ENCODE measurements at places on chromosomes 5 and 9.

DNA sequence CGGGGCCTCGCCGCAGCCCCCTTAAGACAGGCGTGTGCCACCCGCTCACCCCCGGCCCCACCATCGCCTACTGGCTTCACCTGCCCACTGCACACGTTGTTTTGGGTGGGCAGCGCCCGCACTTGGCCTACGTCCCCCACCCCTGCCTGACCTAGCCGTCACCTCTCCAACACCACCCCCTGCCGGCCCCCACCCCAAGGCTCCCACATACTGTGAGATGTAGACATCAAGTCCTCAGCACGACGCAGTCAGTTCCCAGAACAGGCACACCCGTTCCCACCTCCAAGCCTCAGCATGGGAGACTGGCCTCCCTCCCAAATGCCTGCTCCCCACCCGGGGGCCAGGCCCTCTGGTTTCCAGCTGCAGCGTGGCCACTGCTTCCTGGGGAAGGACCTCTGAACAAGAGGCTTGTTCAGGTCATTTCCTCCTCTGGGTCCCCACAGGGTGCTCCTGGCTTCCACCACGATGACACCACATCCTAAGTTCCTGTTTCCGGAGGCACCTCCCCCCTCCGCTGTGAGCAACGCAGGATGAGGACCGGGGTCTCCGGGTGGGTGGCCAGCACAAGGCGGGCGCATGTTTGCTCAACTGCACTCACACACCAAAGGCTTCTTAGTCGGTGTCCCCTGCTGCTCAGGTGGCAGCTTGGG, 11.3 kb downstream of the DBN1 start:
- DNase-seq, result no peak

DNA sequence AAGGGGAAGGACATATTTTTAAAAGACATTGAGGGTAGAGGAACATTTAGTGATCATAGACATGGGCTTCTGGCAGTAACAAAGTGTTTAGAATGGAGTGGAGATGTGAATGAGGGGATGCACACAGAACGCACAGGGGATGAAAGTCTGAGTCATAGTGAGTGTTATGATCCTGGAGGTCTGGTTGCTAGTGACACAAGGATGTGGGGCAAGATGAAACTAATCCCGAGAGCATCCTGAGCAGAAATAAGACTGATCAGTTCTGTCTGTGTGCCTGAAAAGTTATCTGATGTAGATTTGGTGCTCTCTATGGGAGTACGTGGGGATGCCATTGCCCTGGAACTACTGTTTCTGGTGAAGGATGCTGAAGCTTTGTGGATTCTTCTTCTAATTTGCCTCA, 141.1 kb downstream of the CHSY3 start:
- no peak for DNase-seq

GRCh38 chr5:156531199-156531598, 204.2 kb downstream of the SGCD start:
- no peak for DNase-seq

- no peak for DNase-seq
Measured at GRCh38 chr5:59097116-59097515, 514.2 kb downstream of the RAB3C start.

- DNase-seq, result no peak
Measured at GRCh38 chr5:134132372-134133187, 18.1 kb downstream of the TCF7 start.

- DNase-seq, result no peak
Measured at GRCh38 chr9:108812396-108813025, 43.3 kb downstream of the ACTL7B start.

DNA sequence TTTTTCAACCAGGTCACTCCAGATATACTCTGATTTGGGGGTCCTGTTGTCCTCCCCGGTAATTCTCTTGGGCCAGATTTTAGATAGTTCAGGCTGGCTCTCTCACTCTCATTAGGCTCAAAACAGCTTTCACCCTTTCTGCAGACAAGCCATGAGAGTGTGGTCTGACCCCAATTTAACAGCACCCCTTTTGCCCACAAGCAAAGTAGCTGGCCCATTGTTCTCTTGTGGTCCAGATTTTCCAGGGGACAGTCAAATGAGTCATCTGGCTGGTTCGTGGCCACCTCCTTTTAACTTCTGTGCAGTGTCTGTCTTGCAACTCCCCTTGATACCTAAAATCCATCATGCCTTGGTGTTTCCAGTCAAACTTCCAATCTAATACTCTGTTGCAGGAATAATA, 16.5 kb downstream of the BHMT2 start:
- DNase-seq, result no peak

GRCh38 chr5:111810112-111810511, 53.1 kb upstream of the NREP start:
- DNase-seq, result no peak

- DNase-seq, result no peak
Measured at GRCh38 chr5:127311781-127312525, 21.4 kb downstream of the MEGF10 start.

DNA sequence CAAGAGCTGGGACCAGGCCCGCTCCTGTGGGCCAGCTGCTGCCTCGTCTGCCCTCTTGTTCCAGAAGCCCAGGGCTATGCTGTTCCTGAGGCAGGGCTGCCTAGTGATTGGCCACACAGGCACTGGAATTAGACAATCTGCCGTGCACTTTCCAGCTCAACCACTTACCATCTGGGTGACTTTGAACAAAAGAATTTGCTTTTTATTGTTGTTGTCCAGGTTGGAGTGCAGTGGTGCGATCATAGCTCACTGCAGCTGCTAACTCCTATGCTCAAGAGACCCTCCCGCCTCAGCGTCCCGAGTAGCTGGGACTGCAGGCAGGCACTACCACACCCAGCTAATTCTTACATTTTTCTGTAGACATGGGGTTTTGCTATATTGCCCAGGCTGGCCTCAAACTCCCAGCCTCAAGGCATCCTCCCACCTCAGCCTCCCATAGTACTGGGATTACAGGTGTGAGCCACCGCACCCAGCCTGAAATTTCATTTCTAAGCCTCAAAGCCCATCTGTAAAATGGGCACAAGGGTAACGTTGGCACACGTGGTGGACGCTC, 1.2 kb upstream of the NEK6 start:
- no peak for DNase-seq

- no peak for DNase-seq
Measured at GRCh38 chr5:57394421-57395210, 88.0 kb downstream of the ACTBL2 start.

- DNase-seq, result no peak
Measured at GRCh38 chr5:169904508-169904907, 75.8 kb downstream of the INSYN2B start.

DNA sequence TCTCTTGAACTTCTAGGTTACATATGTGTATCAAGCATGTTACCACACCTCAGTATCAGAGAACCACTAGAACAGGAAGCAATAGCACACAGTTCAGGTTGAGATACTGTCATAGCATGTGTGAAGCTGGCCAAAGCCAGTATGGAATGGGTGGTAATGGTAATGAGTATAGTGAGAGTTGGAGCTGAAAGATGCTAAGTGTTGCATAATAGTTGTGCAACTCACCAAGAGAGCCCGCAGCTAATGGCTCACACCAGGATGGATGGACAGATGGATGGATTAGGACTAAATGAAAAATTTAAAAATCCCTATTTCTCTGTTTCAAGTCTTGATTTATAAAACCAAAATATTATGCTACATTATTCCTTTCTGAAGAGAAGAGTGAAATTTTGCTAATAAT, 53.4 kb upstream of the KCNN2 start:
- DNase-seq, result no peak

- no peak for DNase-seq
Measured at GRCh38 chr5:180093651-180094382, 22.3 kb upstream of the RNF130 start.

DNA sequence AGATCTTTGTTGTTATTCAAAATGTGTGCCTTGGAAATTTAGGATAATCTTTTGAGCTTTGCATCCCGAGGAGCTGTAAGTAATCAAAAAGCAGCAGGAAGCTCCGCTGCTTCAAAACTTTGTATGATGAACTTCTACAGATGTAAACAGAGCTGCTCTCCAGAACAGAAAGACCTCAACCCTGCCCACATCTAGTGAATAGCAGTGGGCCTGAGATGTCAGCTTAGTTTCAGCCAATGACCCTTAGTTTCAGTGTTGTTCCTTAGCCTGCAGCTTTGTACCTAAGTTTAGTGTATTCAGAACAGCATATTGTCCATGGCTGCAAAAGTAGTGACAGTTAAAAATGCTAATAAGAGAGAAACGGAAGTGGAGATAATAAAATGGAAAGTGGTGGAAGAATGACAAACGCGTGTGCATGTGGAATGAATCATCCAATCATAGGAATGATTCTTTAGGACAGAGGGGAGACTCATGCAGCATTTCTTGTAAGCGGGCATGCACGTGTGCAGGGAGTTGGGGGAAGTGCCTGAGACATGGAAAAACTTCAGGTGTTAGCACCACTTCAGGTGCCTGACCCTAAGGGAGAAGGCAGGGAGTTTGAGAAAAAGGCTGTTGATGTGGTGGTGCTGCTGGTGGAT, 24.9 kb downstream of the SNX24 start:
- DNase-seq, result no peak

DNA sequence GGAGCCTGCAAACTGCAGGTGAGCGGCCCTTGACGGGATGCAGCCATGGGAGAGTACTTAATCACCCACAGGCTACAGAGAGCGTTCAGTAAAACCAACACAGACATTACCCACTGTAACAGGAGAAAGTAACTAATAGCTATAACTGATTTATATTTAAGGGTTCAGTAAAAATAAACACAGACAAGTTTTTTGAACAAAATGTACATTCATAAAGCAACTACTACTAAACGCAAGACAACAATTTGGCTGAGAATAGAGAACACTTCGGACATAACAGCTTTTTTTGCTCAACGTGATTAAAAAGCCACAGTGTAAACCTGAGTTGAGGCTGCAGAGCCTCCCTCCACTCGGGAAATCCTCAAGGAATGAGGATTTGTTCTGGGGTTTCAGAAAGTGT, 61.7 kb downstream of the LIFR start:
- DNase-seq, result no peak

DNA sequence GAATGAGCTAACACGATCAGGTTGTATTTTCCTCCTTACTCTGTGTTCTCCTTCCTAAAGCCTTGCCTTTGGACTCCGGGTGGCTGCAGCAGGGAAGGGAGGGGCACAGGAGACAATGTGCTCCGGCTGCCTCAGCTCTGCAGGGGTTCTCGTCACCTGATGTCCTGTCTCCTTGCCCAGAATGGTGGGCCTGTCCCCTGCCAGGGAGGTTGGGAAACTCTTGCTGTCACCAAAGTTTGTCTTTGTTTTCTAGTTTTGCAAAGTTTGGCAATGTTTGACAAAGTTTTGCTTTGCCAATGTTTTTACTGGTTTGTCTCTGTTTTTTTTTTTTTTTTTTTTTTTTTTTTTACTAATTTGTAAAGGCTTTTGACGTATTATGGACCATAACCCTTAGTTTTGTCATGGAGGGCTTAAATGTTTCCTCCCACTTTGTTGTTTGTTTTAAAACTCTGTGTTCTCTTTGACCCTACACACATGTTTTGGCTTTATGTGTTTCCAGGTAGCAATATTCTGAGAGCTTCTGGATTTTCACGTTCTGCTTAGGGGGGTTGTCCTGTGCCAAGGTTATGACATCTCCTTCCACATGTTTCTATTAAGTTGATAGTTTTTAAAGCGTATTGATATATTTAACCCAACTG, 49.3 kb downstream of the GADD45G start:
- DNase-seq, result no peak

DNA sequence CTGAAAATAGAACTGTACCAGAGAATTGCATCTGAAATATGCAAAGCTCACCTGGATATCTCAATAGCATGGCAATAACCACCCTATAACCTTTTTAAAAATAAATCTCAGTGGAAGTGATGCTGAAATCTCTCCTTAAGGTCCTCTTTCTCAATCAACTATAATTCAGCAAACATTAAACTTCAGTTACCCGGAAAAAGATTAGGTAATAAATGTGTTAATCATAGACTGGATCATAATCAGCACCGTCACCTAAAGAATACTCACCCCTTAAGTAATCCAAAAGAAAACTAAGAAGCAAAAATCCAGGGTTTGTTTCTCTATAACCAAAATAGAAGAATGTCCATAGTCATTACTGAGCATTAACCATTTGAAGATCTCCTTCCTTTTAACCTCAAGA, 44.3 kb upstream of the DENND4C start:
- DNase-seq, result no peak

DNA sequence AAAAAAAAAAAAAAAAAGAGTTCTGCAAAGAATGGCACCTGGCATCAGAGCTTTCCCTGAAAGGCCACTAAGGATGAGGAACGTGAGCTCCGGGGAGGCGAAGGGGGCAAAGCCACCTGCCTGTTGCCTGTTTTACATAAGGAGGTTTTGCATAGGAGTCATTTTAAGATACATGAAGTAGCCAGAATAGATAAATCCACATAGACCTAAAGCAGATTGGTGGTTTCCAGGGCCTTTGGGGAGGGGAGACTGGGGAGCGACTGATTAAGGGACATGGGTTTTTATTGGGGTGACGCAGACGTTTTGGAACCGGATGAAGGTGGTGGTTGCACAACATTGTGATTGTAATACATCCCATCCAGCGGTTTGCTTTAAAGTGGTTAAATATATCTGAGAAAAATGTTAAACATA, 7.1 kb downstream of the NEK6 start:
- DNase-seq, result no peak

DNA sequence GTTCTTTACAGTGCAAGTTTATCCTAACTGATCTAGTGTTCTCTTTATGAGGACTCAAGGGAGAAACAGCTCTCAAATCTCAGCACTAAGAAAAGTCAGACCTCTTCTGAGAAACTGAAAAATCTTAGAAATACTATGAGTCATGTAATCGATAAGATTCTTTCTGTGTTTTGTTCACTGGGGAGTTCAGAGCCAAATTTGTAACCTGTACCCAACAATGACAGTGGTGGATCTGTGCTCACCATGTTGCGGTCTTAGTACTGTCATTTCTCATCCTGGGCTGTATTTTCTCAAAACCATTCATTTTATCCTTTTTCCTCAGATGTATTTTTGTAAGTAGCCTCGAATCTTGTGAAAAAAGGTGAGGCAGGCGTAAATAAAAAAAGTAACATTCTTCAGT, 146.4 kb downstream of the ACER2 start:
- no peak for DNase-seq

DNA sequence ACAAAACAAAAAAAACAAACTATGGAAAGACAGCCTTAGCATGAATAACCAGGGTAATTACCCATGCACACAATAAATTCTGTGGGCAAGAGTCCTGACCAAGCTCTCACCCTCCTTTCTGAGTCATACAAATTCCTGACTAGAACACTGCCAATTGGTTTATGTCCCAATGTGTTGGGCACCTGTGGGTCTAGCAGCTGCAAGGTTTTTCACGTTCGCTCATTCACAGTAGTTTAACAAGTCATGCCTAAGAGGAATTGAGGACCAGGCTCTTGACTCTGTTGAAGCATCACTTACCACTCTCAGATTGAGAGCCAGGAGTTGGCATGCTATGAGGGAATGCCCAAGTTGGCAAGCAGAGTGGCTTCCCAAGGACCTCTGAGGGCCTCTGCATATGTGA, 205.5 kb upstream of the SLC24A2 start:
- DNase-seq, result no peak

- no peak for DNase-seq
Measured at GRCh38 chr5:79269733-79270166, 33.8 kb downstream of the JMY start.
